ENCODE measurements at places on chromosomes 1 and 21. TPM values are rescaled to one million over a fixed set of nuclear protein-coding genes. Genes with fewer than 3 reads are reported as not detected.

SMAP2 gene
- 25.2 TPM for polyA plus RNA-seq

BARHL2 gene
- polyA plus RNA-seq, result not detected

GFI1 gene
- polyA plus RNA-seq, result 0.26 TPM

AJAP1 gene
- polyA plus RNA-seq, result 1.0 TPM

ZNF648 gene
- 0.57 TPM for polyA plus RNA-seq

SPRR2E gene
- polyA plus RNA-seq, result not detected

SLC1A7 gene
- 0.27 TPM for polyA plus RNA-seq

PRR9 gene
- polyA plus RNA-seq, result not detected

SGIP1 gene
- 10.8 TPM for polyA plus RNA-seq

NADK gene
- polyA plus RNA-seq, result 52.3 TPM

FCRL1 gene
- not detected for polyA plus RNA-seq

CHI3L1 gene
- 9.0 TPM for polyA plus RNA-seq

GBP7 gene
- polyA plus RNA-seq, result not detected

ACKR1 gene
- 0.60 TPM for polyA plus RNA-seq

TMPRSS15 gene
- 0.23 TPM for polyA plus RNA-seq

ISG20L2 gene
- polyA plus RNA-seq, result 43.6 TPM

TSPAN2 gene
- polyA plus RNA-seq, result 34.2 TPM

CELF3 gene
- 0.32 TPM for polyA plus RNA-seq

ZNF697 gene
- 22.9 TPM for polyA plus RNA-seq

CIART gene
- 8.6 TPM for polyA plus RNA-seq

PLA2G2C gene
- polyA plus RNA-seq, result not detected

Measured in renal cortex interstitium (tissue), 15 donors.